ENCODE measurements at places on chromosomes 12 and 14. TPM values are rescaled to one million over a fixed set of nuclear protein-coding genes. Genes with fewer than 3 reads are reported as not detected.

DNA sequence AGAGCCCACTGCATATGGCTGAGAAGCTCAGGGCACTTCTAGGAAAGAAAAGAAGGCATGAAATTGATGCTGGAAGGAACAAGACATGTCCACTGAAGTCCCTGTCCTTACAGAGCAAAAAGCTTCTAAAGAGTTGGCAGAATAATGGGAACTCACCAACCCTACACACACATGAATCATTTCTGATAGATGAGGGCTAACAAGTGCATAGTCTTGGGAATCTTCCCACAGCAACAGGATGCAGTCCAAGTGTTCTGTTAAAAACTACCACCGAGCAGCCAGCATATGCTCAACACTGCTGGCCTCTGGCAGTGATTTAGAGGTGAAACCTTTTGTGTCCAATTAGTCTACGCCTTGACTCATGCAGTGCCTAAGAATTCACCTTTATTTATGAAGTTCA is 44.8 kb downstream of the RHOJ start:
- no peak for ATAC-seq

Gene ALG10B
- total RNA-seq = 15.5 TPM

Gene CCDC177
- total RNA-seq = not detected

Gene TSPAN19
- total RNA-seq = not detected

GRCh38 chr12:118094039-118094438 is 9.8 kb downstream of the VSIG10 start:
- no peak for ATAC-seq

Gene APOLD1
- total RNA-seq = 42.2 TPM

Gene KRT78
- total RNA-seq = not detected

Gene ARHGAP9
- 225 TPM for total RNA-seq

DNA sequence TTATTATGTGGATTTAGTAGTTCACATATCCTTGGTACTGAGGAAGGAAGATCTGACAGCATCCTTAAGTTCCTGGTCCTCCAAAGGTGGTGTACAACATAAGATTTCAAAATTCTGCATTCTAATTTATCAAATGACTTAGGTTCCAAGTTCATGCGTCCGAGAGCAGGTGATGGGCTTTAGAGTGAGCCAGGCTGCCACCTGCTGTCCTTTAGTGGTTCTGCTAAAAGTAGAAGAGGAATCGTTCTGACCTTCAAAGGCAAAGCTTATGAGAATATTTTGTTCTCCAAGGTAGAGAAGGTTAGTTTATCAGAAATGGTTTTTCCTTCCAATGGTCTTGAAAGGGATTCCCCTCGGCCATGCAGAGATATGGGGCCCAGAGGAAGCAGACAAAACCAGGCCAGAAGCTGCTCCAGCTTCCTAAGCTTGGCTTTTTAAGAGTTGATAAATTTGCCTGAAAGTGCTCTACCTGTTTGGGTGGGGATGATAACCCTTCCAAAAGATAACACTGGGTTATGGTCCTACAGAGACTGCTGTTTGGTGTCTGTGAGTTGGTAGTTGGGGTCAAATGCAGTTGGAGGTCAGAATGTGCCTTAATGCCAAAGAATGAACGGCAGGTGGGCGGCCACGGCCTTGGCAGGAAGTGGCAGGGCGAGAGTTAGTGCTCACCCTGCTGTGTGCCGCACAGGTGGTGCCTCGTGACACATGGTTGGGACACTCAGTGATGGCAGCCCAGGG is 29.1 kb upstream of the LRTM2 start:
- ATAC-seq = peak; percentile 34

Gene TSPAN11
- not detected for total RNA-seq

DNA sequence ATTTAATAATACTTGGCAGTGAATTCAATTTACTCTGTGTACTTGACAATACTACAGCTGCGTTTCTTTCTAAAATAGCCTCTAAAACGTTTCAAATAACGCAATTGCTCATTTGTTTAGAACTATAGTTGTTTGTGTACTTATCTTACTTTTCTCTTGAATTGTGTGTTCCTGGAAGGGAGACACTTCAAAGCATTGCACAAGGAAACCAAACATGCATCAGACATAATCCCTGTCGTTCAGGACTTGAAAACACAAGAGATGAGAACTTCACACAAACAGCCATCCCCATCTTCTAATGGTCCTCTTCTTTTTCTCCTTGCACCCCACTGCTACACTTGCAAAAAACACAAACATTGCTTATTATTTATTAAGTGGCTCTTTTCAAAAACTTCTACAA is 38.5 kb downstream of the PTGER2 start:
- peak; percentile 34 for ATAC-seq

Gene CLEC2A
- total RNA-seq = not detected

DNA sequence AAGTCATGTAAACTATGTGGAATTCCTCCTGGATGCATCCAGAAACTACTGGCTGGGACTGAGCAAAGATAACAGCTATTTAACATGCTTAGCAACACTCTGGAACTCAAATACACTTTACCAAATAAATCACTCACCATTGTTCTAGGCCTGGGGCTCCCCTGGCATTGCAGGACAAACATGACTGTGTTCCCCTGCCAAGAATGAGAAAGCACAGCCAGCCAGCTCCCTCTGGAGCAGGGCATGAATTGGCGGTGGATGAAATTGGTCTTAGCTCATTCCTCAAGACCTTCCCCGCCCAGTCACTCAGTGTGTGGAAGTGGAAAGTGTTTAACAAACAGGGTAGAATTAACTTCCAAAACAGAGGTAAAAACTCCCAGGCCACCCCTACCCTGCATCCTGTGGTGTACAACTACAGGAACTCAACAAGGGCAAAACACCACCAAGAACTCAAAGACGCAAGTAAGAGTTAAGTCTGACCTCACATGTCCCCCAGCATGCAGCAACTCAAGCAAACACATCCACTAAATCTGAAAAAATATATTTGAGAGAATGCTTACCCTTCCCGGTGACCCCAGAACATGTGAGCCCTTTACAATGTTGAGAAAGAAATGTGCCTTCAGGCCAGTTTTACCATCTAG is 58.4 kb upstream of the BDKRB2 start:
- no peak for ATAC-seq

DNA sequence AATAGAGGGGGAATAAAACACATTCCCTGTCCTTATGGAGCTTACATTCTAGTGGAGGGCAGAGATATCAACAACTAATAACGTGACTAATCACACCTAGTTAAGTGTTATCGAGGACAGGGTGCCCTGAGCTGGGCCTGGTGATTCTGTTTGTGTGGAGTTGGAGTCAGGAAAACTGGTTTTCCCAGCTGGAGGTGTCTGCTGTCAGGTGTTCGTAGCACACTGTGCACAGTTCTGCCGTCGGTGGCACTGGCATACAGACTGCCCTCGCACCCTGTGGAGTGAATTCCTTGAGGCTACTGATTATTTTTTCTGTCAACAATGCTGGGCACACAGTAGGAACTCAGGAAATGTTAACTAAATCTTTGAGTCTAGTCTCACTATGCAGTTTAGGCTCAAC is 900 bp upstream of the MTERF2 start:
- ATAC-seq = no peak

Gene PPM1H
- total RNA-seq = not detected

GRCh38 chr14:59177262-59177661 is 11.2 kb upstream of the DAAM1 start:
- ATAC-seq = no peak

Gene HCAR2
- not detected for total RNA-seq

Gene TMPO
- total RNA-seq = 268 TPM

GRCh38 chr12:42469355-42470175 is 120.0 kb downstream of the PRICKLE1 start:
- peak; percentile 90 for ATAC-seq

- no peak for ATAC-seq
Measured at GRCh38 chr12:20523658-20524057, 155.3 kb downstream of the PDE3A start.

DNA sequence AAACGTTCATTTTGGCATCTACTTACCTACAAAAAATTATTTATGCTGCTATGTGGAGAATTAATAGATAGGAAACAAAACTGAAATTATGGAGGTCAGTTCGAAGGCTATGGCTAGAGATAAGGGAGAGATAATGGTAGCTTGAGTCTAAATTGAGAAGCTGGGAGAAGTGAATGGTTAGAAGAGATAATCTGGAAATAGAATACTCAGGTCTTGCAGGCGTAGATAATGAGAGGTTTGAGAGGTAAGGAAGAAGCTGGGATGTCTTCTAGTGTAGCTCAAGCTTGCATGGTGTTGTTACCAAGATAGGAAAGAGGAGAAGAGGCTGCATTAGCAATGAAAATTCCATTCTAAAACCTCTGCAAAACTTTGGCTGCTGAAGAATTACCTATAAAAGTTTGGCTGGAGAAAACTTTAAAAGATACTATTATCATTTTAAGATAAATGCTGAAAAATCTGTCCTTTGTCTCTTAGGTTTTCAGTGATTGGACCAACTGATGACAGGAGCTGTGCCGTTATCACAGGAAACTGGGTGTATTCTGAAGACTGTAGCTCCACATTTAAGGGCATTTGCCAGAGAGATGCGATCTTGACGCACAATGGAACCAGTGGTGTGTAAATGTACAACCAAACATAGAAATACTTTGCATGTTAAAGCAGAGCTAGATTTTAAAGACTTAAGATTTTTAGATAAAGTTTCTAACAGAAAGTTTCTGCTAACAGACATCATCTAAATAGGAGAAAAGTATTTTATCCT is 14.1 kb downstream of the KLRF2 start:
- ATAC-seq = no peak

- peak; percentile 62 for ATAC-seq
Measured at GRCh38 chr14:68261092-68261842, 441.7 kb downstream of the RAD51B start.

Gene C12orf50
- total RNA-seq = 0.29 TPM

- ATAC-seq = no peak
Measured at GRCh38 chr12:29032446-29032845, 116.6 kb upstream of the FAR2 start.

DNA sequence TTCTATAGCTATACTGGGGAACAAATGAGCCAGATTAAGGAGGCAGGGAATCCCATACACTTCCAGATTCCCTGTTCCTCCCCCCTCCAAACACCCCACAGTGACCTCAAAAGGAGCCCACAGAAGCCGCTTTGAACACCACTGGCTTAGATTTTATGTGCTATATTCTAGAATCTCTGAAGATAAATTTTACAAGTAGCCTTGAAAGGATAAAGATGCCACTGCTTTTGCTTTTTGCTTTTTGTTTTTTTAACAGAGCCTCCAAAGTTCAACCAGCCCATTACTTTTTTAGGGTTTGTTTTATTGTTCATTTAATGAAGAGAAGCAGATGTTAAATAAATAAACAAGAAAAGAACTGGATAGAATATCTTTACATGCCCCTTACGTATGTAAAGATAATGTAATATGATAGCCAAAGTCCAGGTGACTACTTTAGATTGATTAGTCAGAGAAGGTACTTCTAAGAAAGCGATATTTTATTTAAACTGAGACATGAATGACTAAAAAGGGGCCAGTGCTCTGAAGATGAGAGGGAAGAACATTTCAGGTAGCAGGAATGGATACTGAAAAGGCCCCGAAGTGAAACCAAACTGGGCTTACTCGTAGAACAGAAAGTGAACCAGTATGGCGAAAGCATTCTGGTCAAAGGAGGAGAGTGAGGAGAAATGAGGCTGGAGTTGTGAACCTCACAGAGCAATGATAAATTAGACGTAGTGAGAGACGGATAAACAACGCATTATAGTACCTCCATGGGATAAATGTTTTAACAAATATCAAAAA is 44.6 kb downstream of the DUSP6 start:
- ATAC-seq = peak; percentile 80

Gene SLC17A8
- not detected for total RNA-seq

- no peak for ATAC-seq
Measured at GRCh38 chr12:20800160-20800559, 10.3 kb upstream of the SLCO1B3 start.

DNA sequence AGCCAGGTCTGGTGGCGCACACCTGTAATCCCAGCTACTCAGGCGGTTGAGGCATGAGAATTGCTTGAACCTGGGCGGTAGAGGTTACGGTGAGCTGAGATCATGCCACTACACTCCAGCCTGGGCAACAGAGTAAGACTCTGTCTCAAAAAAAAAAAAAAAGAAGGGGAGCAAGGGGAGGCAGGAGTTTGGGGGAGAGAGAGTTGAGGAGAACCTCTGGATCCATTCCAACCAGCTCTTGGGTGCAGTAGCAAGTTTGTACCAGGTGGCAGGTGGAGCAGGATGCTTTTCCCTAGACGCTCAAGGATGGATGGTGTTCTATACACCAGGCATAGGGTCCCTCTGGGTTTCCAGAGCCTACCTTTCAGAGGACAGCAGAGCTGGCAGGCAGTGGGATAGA is 1.9 kb downstream of the NFE2 start:
- no peak for ATAC-seq

- peak; percentile 85 for ATAC-seq
Measured at GRCh38 chr14:101927859-101928258, 36.5 kb upstream of the DYNC1H1 start.

GRCh38 chr12:93226361-93226760 is 151.4 kb upstream of the NUDT4 start:
- no peak for ATAC-seq

GRCh38 chr14:75837151-75837787 is 144.5 kb downstream of the TGFB3 start:
- peak; percentile 59 for ATAC-seq

GRCh38 chr12:105485921-105486320 is 155.4 kb downstream of the C12orf75 start:
- ATAC-seq = no peak

DNA sequence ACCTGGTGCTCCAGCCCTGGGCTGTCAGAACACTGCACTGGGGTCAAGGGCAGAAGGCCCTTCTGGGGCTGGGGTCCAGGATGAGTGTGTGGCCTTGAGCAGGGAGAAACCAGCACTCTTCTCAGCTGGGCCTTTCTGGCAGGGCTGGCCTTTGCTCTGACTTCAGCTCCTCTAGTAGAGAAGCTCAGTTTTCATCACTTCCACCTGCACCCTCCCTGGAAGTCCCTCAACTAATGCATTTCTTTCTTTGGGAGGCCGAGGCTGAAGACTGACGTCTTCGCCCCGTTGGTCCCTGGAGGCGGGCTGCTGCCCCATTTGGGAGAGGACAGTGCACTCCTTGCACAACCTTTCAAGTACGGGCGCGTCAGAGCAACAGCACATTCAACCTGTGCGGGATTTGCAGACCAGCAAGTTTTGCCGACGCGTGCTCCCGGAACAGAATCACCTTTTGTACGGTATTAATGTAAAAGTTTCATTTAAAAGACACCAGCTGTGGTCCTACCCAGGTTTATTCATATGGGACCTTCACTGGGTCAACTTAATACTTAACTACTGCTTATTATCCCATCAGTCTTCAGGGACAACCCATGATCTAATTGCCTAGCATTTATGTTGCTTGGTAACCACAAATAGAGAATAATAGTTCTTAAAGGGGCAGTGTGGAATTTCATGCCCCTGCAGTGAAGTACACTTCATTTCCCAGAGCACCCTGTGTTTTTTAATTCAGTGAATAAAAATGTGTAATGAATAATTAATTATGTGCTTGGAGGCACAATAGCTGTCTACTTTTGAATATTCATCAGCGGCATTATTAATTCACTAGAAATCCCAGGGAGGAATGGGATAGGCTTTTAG is 134.8 kb upstream of the VRK1 start:
- no peak for ATAC-seq

Gene A2ML1
- not detected for total RNA-seq

Gene SSTR1
- total RNA-seq = not detected

GRCh38 chr14:21467616-21468015 is 9.1 kb downstream of the RAB2B start:
- peak; percentile 37 for ATAC-seq

- ATAC-seq = no peak
Measured at GRCh38 chr12:48040354-48040753, 36.1 kb upstream of the COL2A1 start.

GRCh38 chr12:47741340-47741703 is 16.0 kb upstream of the ENDOU start:
- peak; percentile 75 for ATAC-seq

Measured in activated T-helper 17 cell treated with anti-CD3 and anti-CD28 coated beads, Interleukin-2, amount 50 U/mL, for 72 hours (primary cell).